ENCODE measurements at places on chromosomes 4 and X.

- DNase-seq = no peak
Observed at GRCh38 chr4:56654238-56654632, 26.9 kb downstream of the HOPX start.

DNA sequence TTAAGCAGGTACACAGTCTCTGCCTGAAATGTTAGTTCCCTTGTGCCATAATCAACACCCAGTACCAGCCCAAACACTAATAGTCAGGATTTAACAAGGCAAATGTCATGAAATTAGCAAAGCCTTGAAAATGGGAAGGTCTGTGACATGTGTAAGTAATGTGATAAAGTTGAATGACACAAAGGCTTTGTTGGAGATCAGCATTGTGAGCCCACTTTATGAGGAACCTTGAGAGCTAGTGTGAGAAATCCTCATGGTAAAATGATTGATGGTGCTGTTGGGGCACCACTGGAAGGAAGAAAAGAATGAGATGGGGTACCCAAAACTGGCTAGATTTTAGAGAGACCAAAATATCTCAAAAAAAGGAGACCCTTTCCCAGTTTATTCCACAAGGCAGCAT is 3.3 kb upstream of the LIN54 start:
- no peak for DNase-seq

- DNase-seq = no peak
Observed at GRCh38 chr4:1274871-1275270, 14.8 kb upstream of the MAEA start.

GRCh38 chrX:117871796-117872195 is 244.8 kb downstream of the KLHL13 start:
- no peak for DNase-seq

GRCh38 chr4:15870921-15871664 is 67.4 kb downstream of the FGFBP1 start:
- DNase-seq = no peak

DNA sequence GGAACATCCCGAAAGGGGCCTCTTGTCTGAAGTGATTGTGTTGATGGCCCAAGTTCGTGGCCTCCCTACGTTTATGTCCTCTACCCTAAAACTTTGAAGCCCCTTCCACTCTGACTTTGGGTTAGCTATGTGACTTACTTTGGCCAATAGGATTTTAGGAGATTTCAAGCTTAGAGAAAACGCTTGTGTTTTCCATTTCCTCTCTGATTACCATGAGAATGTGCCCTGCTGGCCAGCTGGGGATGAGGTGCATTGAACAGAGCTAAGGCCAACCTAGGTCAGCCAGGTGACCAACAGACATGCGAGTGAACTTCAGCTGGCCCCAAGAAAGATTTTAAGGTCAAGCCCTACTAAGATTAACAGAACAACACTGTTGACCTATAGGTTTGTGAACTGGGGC is 82.4 kb downstream of the SLC2A9 start:
- DNase-seq = no peak

GRCh38 chr4:100164808-100165760 is 25.2 kb downstream of the DDIT4L start:
- no peak for DNase-seq

- no peak for DNase-seq
Observed at GRCh38 chr4:75817901-75818300, 84.4 kb downstream of the PPEF2 start.

DNA sequence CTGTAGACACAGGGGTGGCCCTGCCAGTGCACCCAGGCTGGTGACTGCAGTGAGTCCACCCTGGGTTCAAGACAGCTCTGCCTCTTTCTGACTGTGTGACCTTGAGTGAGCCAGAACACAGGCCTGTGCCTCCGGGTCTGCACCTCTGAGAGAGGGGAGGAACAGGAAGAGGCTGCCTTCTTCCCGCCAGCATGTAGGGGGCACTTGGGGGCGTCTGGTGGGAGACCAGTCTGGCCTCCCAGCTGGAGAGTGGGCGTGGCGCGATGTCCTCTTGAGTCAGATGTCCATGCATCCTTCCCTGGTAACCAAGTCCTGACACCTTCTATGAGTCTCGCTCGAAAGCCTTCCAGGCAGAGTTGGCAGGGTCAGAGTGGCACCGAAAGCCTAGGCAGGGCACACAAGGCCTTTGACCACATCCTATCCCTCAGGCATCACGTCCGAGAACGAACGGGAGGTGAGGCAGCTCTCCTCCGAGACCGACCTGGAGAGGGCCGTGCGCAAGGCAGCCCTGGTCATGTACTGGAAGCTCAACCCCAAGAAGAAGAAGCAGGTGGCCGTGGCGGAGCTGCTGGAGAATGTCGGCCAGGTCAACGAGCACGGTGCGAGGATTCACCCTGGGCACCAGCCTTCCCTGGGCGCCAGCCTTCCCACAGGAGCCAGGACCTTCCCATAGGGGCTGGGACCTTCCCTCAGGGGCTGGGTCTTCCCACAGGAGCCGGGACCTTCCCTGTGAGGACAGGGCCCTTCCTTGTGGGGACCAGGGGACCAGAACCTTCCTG is 21.3 kb downstream of the WFS1 start:
- no peak for DNase-seq

GRCh38 chrX:915427-916229 is 285.0 kb downstream of the SHOX start:
- DNase-seq = no peak

DNA sequence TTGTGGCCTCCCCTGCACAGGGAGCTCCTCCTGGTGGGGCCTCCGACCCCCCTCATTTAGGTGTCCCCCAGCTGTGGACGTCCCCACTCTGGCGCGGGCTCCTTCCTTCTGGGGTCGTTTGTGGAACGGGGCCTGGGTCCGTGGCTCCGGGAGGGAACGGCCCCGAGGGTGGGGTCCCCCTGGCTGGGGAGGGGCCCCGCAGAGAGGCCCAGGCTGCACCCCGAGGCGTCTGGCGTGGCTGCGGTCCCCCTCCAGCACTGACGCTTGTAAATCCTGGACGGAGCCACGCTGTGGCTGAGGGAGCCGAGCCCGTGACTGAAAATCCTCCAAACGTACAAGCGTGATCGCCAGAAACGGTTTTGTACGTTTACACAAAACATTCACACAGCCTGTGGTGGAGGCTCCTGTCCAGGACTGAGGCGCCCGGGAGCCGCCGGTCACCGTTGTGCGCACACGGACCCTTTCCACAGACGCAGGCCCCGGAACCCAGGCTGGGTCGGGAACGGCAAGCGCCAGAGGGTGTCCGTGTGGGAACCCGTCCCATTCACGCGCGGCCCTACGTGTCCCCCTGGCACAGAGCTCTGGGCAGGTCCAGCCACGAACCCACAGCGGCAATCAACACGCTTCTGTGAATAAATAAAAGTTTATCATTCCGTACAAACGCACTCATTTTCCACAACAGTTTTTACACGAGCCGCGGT is 15.2 kb upstream of the GTPBP6 start:
- no peak for DNase-seq

GRCh38 chr4:115117651-115118050 is 4.2 kb upstream of the NDST4 start:
- DNase-seq = no peak

GRCh38 chrX:86349115-86349514 is 200.9 kb downstream of the DACH2 start:
- DNase-seq = no peak

DNA sequence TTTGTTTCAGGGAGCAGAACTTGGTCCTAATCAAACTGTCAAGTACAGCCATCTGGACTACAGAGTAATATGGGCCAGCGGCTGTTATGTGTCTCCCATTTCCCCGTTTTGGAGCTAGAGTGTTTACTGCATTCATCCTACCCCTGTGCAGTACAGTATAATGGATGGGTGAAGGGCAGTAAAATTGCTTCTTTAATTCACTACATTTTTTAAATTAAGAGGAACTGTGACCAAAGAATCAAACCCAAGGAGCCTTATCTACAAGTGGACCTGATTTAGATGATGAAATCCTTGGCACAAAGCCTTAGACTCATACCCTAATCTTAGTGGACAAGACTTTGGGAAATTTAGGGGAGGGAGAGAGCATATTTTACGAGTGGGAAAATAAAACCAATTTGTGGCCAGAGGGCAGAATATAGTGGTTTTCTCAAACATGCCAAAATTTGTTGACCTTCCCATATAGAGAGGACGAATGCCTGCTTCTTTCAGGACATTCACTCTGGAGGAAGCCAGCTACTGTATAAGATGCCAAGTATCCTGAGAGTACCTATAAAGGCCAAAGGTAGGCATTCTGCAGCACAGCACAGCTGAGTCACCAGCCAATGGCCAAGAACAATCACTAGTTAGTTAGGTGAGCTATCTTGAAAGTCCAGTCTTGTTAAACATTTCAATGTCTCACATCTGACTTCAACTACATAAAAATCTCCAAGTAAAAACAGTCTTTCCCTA is 253.8 kb upstream of the KCNIP4 start:
- DNase-seq = no peak

DNA sequence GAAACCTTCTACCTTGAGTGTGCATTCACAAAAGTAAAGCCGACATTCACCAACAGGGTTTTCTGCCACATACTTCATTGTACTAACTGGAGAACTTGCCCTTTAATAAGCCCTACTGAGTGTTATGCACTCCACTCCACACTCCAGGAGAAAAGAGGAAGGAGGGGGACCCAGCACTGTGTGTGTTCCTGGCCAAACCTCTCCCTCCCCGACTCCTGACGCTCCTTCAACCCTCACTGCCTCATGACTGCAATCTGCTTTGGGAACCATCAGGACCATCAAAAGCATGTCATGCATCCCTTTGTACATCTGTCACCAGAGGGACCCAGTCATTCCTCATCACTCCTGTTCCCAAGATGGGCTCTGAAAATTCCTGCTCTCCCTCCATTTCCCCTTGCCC is 143.7 kb downstream of the RASL11B start:
- DNase-seq = no peak

DNA sequence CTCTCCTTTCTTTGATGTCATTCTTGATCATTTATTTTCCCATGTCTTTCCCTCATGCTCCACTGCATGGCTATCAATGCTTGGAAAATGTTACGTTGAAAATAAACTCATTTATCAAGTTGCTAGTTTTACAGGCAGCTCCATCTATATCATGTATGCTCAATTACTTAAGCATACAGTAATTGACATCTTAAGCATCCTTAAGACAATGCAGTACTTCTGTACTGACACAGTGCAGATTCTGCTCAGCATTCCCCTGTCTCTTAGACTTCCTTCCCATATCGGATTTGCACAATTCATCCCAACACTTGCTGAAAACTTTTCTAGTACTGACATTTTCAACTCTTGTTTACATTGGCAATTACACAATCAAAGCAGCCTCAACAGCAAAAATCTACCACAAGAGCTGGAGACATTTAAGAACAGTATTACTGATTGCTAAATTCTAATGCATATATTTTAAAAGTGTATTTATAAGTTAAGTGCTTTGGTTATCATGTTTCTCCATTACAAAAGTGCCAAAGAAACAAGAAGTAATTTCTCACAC is 165.6 kb downstream of the ATP10D start:
- DNase-seq = no peak

DNA sequence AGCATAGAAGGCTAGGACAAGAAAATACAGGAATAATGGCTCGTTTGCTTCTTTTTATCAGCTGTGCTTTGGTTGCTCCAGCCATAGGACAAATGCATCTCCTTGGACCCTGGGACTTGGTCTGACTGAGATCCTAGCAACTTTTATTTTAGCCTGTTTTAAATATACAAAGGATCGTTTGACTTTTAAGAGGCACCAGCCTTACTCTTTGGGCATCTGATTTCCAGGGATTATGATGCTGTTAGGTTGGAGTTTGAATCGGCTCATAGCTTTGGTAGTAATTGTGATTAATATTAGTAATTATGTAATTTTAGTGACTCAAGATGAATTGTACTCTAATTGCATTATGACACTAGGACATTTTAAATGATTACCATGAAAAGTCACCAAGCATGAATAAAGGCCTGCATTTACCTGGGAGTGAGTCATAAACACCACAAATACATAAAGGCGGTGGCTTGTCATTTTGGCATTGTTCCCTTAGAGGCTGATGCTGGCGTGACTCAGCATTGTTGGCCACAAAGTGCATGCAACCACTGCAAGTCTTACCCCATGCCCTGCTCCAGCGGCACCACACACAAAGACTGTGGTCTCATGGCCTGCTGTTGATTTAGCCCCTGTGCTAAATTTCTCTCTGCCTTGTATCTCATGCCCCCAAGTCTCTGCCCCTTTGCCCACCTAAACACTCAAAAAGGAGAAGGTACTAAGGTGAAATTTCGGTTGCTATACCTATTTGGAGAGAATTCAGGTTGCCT is 12.4 kb downstream of the GPAT3 start:
- DNase-seq = no peak

DNA sequence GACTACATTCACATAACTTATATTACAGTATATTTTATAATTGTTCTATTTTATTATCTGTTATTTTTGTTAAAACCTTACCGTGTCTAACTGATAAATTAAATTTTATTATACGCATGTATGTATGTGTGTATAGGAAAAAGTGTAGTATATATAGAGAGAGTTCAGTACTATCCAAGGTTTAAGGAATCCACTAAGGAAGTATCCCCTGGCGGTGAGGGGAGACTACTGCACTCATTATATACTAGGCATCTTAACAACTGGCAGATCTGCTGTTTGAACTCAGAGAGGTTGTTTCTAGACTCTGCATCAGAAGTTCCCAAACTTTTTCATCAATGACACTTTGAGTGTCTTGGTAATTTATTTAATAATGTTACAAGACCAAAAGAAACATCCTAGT is 70.9 kb downstream of the NDST4 start:
- no peak for DNase-seq

- no peak for DNase-seq
Observed at GRCh38 chr4:2248044-2248780, 6.3 kb upstream of the HAUS3 start.

- DNase-seq = no peak
Observed at GRCh38 chrX:5823903-5824302, 404.8 kb downstream of the NLGN4X start.

DNA sequence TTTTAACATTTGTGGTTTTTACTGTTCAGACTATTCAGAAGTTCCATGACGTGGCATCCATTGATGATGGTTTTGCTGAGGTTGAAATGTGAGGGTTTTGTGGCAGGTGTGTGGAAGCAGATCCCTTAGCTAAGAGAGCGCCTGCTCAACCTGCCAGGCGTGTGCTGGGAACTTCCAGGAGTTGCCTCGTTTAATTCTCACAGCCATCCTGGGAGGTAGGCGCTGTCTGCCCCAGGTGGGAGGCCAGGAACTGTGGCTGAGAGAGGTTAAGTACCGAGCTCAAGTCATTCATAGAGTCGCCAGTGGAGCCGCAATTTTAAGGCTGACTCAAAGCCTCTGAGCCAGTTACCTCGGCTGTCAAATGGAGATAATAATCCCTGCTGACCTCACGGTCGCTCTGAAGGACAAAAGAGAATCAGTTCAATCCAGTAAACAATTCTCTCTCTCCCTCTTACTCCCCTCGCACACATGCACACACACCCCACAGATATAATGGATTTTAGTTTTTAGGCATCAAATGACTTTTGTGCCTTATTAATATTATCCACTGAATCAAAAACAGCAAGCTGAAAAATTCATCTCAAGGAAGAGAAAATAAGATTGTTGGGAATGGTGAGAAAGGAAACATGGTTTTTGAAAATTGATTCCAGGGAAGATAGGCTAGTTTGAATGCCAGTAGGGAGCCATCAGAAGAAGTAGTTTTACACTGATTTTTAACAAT is 171.3 kb downstream of the PTTG2 start:
- DNase-seq = no peak
